Stimulated activated CD8-positive, alpha-beta memory T cell treated with anti-CD3 and anti-CD28 coated beads, Interleukin-7, amount 100 ng/mL, for 1 hour (primary cell): ENCODE measurements at places on chromosomes 16 and 17.
A peak's percentile ranks its signal among the peaks of the same experiment; 100 is the strongest.

GRCh38 chr17:36848008-36848902 lies 89.0 kb upstream of the LHX1 start:
- DNase-seq: no peak

DNA sequence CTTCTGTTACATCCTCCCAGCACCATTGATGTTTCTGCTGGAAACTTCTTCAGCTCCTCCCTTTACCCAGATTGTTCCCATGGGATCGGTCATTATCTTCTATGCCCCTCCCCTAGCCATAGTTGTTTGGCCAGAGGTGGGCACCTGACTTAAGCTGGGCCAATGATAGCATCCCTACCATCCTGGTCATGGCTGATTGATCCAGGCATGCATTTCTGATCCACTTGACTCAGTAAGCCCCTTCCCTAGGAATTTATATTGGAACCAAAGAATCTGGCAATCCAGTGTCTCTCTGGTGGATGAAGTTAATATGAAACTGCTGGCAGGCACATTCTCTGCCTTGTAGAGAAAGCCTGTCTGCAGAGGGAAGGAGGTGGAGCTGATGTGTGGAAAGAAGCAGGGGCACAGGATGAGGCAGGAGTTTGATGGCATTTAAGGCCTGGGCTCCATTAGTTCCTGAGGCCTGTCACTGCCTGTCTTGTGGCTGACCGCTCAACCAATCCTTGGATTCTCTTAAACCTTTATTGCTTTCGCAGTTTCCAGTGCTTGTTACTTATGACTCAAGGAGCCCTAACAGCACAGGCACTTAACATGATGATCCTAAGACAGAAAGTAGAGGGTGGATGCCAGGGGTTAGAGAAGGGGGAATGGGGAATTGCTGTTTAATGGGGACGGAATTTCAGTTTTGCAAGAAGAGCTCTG lies 152.4 kb downstream of the ABCC12 start:
- no peak for DNase-seq

DNA sequence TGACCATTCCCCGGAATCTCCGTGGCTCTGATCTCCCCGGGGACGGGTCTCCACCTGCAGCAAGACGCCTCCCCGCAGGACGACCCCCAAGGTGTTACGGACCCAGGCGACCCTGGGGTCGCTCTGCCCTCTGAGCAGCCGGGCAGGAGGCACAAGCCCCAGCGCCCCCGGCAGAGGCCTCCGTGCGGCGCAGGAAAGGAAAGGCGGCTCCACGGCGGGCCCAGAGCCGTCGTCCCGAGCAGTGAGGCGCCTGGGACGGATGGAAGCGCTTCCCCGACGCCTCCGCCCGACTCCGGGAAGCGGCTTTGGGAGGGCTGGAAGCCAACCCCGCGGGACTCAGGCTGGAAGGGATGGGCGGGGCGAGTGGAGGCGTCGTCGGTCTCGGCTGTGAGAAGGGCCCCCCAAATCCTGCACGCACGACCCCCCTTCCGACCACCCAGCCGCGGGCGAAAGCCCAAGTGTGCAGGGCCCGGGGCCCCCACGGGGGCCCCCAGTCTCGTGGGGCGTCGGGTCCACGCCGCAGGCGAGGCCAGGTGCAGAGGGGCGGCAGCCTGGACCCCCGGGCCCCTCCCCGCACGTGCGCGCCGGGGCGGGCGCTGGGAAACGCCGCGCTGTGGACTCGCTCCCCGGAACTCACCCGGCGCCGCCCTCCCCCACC lies 32.7 kb upstream of the RPH3AL start:
- no peak for DNase-seq

DNA sequence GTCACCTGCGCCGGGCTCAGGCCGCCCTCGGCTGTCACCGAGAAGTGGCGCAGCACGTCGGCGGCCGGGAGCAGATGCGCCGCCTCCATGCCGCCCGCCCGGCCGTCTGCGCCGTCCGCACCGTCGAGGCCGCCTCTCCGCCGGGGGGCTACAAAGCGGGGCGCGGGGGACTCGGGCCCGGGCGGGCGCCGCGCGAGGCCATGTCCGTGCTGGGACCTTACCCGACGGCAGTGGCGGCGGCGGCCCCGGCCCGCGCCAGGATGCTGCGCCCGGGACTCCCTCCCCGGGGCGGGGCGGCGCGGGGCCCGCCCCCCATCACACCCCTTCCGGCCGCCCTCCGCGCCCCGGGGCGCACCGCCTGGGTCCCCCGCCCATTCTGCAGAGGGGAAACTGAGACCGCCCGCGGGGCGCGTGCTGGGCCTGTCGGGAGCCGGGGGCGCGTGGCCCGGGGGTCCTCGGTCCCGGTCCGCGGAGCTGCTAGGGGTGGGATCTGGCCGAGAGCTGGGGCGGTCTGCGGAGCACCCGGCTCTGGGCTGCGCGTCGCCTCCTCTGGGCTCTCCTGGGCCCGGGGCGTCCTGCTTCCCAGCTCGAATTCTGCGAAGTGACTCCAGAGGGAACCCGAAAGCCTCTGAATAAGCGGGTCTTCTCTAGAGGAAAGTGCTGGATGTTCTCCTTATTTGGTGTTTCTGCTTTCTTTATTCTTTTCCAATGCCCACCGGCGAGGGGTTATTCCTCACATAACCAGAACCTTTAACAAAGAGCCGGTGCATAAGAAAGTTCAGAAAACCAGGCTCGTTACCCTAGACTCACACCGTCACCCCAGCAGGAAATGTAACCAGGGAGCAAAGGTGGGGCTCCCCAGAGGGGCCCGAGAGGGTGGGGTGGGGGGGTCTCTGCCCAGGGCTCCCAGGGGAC lies at the start of gene ATP2A3:
ATP2A3 (minus strand) TSS at position 235 of the 915 bp plus-strand sequence; CDS start at position 89, 146 bp downstream.
- peak; percentile 33 for DNase-seq

GRCh38 chr17:142102-142661 lies 4.8 kb downstream of the SCGB1C2 start:
- DNase-seq: no peak

GRCh38 chr16:89478576-89479221 lies 11.7 kb downstream of the ANKRD11 start:
- no peak for DNase-seq

- DNase-seq: no peak
Observed at GRCh38 chr17:58415371-58416055, 1.8 kb downstream of the RNF43 start.

DNA sequence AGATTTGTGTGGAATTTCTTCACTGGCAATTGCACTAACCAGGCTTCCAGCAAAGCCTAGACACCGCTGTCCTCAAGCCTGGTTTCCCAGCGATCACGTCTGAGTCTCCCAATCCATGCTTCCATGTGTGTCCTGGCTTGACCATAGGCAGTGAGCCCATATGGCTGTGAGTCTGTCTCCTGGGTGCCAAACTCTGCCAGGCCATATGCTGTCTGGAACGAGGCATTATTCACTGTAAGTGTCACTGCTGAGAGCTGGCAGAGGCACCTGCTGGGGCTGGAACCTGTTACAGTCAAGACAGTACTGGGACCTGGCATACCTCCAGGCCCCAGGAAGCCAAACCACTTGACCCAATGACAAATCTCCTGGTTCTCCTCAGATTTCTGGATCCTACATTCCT lies 60.4 kb downstream of the HS3ST2 start:
- DNase-seq: no peak

GRCh38 chr17:2346475-2346874 lies 9.2 kb downstream of the SGSM2 start:
- DNase-seq: no peak

DNA sequence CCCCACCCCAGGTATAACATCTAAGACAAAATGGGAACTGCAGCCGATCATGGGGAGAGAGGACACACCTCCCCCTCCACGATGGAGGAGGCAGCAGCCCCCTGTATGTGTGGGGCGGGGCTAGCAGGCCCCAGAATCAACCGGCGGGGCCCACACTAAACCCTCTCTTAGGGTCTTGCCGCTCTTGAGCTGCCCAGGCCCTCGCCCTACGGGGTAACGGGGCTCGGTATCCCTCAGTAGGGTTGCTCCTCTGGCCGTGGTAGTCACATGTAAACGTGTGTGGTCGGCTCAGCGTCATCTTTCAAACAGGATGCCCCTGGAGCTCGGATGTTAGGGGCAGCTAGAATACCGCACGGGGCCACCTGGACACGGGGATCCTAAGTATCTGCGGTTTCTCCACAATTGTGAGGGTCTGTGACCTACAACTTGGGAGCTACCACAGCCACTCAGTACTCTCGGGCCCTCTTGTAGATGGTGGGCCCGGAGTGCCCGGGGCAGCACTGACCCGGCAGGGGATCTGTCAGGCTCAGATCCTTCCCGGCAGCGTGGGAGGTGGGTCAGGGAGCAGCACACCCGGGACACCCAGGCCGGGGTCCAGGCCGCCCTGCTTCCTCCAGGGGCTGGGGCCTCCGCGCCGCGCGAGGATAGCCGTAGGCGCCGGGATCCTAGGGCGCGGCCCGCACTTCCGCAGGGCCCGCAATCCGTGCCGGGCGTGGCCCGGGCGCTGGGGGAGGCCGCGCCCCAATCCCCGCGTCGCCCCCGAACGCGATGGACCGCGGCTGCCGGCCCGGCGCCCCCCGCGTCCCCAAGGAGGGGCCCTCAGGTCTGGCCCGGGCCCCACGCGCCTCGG lies 781 bp downstream of the ARHGDIA start:
- no peak for DNase-seq

DNA sequence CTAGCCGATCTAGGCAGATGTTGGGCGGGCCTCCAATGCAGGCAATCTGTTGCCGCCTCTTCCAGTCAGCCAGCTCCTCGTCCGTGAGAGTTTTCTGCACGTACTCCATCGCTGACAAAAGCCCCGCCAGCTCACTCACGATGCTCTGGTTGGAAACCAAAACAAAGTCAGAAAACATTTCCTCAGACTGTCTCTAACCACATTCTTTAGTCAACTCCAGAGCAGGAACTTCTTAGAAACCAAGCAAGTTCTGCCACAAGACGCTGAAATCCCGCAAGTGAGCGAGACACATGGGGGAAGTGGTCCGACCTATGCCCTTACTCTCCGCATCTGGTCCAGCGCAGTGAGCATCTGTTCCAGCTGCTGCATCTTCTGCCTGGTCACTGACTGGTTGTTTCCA lies 49.1 kb downstream of the STAT5A start:
- peak; percentile 33 for DNase-seq

DNA sequence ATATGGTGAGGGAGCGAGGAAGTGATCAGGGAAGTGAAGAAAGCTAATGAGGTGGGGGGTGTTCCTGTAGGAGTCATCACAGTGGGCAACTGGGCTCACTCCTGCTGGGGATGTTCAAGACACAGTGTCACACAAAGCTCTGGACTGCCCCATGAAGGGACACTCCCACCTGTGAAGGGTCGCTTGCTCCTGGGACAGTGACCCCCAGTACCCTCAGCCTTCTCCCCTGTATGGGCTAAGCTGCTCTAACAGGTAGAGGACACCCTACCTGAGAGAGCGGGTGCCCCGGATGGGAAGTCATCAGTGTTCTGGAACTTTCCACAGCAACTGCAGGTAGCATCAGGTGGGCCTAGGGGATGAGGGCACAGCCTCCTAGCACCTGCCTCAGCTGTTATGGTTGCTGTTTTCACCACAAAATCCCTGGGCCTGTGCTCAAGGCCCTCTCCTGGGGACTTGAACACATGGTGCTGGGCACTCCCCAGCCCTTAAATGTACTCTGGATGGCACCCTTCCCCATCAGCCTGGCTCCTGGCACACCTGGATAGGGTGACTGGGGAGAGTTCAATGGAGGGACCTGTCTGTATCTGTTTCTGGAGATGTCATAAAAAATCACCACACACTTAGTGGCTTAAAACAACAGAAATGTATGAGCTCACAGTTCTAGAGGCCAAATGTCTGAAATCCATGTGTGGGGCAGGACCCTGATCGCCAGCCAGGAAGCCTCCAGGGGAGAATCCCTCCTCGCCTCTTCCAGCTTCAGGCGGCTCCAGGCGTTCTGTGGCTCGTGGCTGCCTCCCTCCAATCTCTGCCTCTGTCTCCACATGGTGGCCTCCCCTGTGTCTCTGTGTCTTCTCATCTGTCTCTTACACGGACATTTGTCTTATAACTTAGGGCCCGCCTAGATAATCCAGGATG lies 104.0 kb upstream of the CDH5 start:
- DNase-seq: no peak

DNA sequence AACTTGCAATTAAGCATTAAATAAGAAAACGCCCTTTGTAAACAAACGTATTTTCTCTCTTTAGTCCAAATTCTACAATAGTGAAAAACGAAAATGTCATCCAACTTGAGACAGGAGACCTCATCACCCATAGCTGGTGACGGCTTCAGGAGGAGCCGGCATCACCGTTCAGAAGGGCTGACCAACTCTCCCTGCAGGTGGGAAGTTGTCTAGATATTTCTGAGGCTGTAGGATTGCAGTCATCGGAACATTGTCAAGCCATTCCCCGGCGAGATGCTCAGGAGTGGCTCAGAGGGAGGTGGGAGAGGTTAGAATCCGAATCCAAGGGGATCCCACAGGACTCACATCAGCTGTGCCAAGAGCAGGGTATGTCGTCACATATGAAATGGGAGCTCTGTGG lies 76.7 kb downstream of the RBFOX3 start:
- no peak for DNase-seq

DNA sequence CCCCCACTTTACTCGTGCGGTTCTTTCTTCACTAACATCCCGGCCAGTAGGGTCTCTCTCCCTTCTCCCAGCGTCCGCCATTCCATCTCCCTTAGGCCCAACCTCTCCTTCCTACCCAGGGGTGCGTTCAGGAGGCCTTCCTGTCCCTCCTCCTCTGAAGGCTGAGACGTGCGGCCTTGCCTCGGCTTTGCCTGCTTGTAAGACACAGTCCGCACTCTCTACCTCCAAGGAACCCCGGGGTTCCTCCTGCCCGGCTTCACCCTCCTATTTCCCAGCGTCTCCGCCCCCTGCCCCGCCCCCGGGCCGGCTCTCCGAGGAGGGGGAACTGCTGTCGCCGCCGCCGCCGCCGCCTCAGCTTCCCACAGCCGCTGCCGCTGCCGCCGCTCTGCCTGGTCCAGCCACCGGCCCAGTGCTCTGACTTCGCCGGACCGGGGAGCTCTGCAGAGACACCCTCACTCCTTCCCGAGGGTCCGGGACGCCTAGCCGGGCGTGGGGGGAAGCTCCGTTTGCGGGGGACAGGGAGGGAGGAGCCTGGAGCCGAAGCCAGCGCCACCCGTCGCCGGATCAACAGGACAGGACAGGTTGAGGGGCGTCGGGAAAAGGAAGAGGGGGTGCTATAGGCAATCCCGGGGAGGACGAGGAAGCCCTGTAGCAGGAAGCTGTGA lies 1.2 kb upstream of the FGF11 start:
- peak; percentile 23 for DNase-seq

DNA sequence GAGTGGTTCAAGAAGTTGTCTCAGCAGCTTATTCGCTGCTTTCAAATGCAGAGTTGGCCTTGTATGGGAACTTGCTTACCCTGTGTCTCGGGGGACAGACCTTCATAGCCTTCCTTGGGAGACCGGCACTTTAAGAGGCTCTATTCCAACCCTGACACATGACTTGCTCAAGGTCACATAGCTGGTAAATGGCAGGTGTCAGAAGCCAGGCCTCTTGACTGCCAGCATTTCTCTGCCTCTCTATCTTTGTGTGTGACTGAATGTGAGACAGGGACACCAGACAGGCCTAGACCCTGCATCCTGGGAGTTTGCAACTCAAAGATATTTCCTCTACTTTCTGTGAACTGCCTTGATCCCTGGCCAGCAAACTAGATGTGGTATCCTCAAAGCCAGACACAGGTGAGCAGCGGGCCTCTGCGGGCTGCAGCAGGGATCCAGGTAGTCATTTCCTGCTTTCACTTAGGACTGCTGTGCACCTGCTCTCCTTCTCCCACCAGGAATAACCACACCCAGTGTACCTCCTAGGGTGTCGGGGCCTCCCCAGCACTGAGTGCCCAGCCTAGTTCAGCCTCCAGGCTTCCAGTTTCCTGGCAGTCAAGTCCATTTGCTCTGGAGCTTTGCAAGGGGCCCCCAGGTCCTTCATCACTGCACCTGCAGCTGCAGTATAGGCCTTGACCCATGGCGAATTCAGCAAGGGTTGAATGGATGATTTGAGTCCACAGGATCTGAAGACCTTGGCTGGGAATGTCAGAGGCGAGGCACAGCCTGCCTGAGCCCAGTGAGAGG lies 116.6 kb upstream of the TNRC6C start:
- DNase-seq: no peak

GRCh38 chr16:57529391-57530103 lies 6.8 kb downstream of the CCDC102A start:
- DNase-seq: no peak
